ENCODE measurements at places on chromosomes 11 and 22. TPM values are rescaled to one million over a fixed set of nuclear protein-coding genes. Genes with fewer than 3 reads are reported as not detected.
A peak's percentile ranks its signal among the peaks of the same experiment; 100 is the strongest.

DNA sequence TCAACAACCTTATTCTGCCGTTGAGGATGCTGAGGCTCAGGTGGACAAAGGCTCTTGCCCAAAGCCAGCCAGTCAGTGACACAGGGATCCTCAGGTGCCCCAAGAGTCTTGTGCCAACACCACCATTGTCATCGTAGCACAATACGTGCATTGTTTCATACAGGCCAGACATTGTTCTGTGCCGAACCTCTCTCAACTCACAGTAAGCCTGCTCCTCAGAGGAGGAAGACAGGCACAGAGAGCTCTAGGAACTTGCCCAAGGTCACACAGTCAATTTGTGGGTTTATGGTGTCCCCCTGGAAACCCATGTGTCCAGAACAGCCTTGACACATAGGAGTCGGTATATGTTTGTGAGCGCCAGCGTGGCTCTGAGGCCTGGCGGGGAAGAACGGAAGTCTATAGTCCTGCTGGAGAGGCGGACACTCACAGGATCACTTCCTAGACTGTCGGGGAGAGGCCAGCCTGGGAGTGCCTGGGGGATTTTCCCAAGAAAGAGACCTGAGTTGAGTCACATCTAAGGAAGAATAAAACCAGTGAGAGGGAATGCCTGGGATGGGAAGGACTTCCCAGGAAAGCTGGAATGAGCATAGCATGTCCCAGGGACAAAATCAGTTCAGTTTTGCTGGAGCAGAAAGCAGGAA is 20.2 kb downstream of the LIF start:
- no peak for DNase-seq

DNA sequence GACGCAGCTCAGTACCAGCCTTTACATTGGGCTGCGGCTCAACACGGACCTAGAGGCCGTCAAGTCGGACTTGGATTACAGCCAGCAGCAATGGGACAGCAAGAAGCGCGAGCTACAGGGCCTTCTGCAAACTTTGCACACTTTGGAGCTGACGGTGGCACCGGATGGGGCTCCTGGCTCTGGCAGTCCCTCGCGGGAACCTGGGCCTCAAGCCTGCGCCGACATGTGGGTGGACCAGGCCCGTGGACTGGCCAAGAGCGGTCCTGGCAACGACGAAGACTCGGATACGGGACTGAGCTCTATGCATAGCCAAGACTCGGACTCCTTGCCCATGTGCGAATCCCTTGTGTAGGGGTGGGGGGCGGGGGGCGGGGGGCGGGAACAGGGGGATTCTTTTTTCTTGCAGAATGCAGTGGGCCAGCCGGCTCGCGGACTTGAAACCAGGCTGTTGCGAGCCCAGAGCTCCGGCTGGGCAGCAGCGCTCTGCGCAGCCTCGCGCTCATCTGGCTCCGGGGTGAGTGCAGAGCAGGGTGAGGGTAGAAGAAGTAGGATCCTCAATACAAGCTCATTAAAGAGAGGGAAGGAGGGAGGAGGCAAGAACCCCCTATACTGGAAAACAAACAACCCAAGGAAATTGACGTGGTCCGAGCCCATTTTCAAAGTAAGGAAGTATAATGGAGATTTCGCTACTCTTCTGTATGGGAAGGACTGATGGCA is 1.8 kb downstream of the RASSF10 start:
- DNase-seq: no peak

GRCh38 chr22:36963302-36963701 is 49.9 kb downstream of the CSF2RB start:
- no peak for DNase-seq

DNA sequence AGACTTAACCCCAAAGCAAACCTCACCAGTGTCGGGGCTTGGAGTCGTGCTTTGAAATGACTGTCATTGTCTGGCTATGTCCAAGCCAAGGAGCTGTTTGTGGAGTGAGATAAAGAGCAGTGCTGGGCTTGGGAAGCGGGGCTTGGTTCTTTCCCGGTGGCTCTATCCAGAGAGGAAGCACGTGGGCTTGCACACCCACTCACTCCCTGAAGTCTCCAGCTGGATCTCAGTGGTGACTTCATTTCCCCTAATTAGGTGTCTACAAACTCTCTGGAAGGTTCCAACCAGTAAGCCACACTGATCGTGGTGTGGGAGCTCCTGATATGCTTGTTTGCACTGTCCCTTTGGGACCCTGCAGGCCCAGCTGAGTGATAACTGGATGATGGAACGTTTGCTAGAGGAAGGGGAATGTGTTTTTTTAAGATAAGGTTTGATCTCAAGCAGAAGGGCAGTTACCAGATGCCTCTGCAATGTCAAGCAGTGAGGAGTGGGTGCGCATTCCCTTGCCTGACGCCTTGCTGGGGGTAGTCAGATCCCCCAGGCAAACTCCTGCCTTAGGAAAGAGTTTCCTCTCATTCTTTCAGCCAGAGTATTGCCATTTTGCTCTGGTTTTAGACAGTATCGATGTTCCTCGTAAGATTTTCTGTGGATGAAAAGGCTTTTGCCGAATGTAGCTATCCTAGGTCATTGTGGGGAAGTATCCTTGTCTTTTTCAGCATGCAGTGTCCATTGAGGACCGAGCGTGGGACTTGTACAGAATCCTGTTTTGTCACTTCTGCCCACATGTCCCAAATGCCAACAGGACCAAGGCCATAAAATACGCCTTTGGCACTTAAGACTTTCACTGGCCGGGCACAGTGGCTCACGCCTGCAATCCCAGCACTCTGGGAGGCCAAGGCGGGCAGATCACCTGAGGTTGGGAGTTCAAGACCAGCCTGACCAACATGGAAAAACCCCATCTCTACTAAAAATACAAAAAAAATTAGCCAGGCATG is 90.9 kb downstream of the MICAL2 start:
- DNase-seq: peak; percentile 88

The APLNR gene
- total RNA-seq: 13.7 TPM

GRCh38 chr11:1641096-1641495 is 11.5 kb downstream of the KRTAP5-5 start:
- no peak for DNase-seq

DNA sequence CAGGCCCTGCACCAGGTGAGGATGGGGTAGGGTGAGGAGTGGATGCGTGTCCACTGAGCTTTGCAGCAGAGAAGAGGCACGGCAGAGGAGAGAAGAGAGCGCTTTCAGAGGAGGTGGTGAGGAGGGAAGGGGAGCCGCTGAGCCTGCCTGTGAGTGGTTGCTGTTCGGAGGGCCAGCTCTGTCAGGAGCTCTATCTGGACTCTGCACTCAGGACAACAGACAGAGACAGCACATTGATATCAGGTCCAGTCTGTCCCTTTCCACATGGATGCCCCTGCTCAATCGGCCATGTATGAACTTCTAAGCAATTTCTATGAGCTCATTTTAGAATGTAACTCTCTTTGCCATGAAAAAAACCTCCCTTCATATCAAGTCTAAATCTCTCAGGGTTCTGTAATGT is 158.6 kb downstream of the KIRREL3 start:
- no peak for DNase-seq

- DNase-seq: no peak
Observed at GRCh38 chr11:15342163-15342562, 227.4 kb downstream of the INSC start.

GRCh38 chr11:85946221-85946620 is 91.0 kb downstream of the CCDC83 start:
- DNase-seq: no peak

GRCh38 chr11:21514316-21514715 is 678.6 kb upstream of the ANO5 start:
- no peak for DNase-seq

The AIFM3 gene
- total RNA-seq: 2.1 TPM

The ATP6V1E1 gene
- 122 TPM for total RNA-seq

GRCh38 chr11:12762278-12762677 is 88.1 kb downstream of the TEAD1 start:
- DNase-seq: no peak

DNA sequence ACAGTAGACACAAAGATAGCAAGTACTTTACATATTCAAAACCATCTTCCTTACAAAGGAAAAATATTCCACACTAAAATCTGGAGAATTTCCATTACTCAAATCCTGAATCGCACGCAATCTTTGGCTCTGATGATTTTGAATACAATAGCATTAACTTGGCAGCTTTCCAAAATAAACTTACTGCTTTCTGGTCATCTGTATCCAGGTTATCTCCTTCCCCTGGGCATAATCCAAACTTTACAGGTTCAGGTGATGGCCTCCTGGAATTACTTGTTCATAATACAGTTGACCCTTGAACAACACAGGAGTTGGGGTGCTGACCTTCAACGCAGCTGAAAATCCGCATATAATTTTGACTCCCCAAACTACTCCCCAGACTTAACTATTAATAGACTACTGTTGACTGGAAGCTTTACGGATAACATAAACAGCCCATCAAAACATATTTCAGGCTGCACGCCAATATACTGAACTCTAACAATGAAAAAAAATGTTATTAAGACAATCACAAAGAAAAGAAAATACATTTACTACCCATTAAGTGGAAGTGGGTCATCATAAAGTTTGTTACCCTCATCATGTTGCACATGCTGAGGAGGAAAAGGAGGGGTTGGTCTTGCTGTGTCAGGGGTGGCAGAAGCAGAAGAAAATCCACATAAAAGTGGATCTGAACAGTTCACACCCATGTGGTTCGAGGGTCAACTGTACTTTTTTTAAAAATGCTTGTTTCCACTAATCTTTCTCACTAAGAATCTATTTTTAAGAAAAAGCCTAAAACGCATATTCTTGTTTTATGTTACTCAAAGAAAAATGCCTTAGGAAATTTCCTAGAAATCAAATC is 6.5 kb downstream of the MTMR2 start:
- DNase-seq: no peak

DNA sequence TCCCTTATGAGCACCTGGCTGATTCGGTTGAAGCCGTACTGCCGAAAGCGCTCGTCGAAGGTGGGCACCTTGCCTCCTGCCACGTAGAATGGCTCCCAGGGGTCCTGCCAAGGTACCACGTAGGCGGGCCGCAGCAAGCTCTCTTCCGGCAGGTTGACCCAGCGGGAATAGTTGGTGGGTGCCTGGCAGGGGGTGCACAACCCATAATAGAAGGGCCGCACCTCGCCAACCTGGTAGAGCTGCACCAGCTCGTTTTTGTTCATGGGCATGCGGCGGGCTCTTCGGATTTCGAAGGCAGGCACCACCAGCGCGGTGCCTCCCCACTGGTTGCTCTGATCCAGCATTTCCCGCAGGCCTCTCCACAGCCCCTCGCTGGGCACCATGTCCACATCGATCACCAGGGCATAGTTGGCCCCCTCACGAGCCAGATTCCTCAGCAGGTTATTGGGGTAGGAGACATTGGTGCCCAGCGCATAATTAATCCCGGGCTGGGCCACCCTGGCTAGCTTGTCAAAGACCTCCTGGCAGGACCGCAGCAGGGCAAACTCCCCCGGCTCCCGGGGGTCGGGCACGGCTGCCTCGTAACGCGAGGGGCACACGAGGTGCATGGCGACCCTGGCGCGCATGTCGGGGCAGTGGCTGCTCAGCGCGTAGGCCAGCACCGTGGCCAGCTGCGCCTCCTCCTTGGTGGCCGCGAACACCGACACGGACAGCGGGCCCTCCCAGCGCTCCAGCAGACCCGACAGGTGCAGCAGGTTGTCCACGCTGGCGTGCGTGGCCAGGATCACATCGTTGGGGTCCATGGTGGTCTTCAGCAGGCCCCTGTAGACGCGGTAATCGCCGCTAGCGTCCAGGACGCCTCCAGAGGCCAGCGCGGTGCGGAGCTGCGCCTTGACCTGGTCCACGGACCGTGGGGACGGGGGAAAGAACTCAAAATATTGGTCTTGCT is 679 bp downstream of the B4GAT1 start:
- DNase-seq: no peak

The OR8D1 gene
- not detected for total RNA-seq

- DNase-seq: no peak
Observed at GRCh38 chr11:77506857-77507256, 33.0 kb upstream of the PAK1 start.

The BATF2 gene
- total RNA-seq: 2.1 TPM

The TRIM21 gene
- total RNA-seq: 18.4 TPM

- no peak for DNase-seq
Observed at GRCh38 chr11:19116276-19116970, 545 bp upstream of the ZDHHC13 start.

The GGA1 gene
- 47.3 TPM for total RNA-seq

DNA sequence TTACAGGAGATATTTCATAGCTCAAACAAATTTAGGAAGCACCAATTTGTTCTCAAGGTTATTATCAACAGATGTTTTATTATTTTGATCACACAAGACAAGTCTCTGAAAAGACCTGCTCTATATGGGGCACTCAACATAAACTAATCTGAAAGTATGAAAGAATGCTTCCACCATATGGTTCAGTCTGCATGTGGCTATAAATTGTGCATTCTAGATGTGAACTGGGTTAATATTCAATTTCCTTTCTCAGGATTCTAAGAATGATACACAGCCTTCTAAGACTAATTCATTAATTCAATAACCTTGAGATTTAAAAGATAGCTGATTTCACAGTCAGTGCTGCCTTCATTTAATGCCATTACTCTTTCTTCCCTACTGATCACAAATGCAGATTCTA is 851.3 kb upstream of the CCDC90B start:
- DNase-seq: no peak

DNA sequence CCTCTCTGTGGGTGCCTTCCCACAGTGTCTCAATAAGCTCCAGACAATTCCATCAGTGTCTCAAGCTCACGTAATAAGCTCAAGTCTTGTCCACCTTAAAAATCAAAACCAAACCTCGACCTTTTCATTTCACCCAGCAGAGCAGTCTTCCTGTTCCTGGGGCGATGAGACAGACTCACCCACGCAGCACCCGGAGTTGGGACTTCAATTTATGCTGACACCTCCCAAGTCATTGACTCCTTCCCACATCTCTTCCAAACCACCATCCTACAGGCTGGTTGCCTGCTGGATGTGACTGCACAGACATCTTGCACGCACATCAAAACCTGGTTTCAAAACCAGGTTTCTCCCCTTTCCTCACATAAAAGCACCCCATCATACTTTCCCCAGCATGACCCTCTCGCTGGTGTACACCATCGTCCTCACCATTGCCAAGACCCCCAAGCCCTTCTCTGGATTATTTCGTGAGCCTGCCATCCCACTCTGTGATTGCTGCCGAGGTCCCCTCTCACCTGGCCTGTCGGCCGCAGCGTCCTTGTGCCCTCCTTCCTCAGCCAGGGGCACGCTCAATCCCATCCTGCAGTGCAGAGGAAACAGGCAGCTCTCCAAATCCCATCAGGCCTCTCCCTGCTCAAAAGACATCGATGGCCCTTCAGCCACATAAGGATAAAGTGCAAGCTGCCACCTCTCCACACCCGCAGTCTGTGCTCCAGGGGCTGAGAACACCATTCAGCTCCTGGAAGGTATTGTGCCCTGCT is 45.1 kb upstream of the FBXO3 start:
- no peak for DNase-seq

DNA sequence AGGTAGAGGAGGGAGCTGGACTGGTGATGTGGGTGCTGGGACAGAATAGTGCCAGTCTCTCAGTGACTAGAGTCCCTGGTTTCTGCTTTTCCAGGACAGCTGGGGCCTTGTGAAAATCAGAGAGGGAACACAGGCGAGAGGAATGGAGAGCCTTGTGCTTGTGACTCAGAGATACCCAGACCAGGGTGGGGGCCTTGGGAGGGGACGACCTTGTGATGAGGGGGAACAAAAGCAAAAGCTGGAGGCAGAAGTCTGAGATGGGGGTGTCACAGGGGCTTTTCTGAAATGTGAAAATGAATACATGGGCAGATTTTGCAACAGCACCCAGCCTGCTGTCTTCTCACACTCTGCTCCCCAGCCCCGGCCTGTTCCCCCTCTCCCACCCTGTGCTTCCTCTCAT is 3.4 kb upstream of the NR1H3 start:
- DNase-seq: no peak

The JAML gene
- total RNA-seq: 7.9 TPM

GRCh38 chr11:111698852-111699559 is 67.2 kb downstream of the PPP2R1B start:
- DNase-seq: no peak

- DNase-seq: no peak
Observed at GRCh38 chr11:1761110-1761856, 2.4 kb downstream of the CTSD start.

The SAA4 gene
- total RNA-seq: 4.1 TPM

All from mesenteric fat pad (tissue), 1 donor.